Mesendoderm (in vitro differentiated cells): ENCODE measurements at places on chromosomes 4 and X.

DNA sequence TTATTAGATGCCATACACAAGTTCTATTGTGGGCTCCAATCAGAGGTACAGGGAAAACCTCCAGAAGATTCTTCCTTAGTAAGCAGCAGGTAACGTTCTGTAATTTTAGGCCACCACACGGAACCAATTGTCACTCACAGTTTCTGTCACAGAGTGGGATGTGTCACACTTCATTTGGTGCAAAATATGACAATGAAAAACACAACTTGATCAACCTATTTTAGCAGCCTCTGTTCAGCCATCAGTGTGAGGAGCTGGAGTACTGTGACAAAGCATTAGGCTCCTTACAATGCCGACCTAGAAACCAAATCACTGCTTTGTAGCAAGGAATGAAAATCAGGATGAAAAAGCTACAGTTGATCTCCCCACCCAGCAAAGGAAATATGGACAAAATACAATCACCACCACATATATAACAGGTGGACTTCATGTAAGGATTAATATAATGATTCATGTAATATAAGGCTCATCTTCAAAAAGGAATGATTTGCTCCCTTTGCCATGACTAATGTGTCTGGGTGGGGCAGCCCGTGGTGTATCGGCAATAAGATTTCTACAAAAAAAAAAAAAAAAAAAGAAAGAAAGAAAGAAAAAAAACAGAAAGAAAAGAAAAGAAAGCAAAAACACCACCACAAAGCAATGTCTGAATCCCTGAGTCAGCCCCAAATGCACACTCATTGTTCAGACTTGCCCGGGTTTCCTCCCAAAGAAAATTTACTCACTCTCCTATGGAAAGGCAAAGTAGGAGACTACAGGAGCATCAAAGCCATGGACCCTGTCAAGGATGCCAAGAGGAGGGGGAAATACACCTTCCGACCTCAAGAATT, 36.0 kb downstream of the SLC9A7 start:
- DNase-seq = no peak

- DNase-seq = no peak
Observed at GRCh38 chr4:98919996-98920395, 8.9 kb downstream of the EIF4E start.

GRCh38 chr4:14607001-14607400, 395.3 kb upstream of the CPEB2 start:
- DNase-seq = no peak

DNA sequence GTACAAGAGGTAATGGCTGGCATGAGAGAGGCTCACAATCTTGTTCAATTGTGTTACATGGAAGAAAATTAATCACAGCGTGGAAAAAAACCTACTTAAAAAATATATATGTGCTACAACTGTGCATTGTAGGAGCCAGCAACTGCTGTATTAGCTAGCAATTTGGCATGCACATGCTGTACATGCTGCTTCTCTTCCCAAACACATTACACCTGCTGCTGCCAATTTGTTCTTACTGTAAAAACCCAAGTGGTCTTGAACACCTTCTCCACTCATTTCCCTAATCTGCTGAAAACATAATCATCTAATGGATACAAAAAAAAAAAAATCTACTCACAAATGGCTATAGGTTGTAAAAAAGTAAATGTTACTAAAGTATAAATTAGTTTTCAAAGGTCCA, 264.2 kb downstream of the INPP4B start:
- DNase-seq = no peak
